ENCODE measurements at places on chromosomes 3 and 15. TPM values are rescaled to one million over a fixed set of nuclear protein-coding genes. Genes with fewer than 3 reads are reported as not detected.

- H3K36me3 ChIP-seq, result no peaks in the 10 kb centered on the region
- DNase-seq, result no peak
- H3K4me3 ChIP-seq, result no peak overlapping the region
These were observed 152.4 kb upstream of the MDFIC2 start for GRCh38 chr3:70464876-70465275.

- no peak for DNase-seq
- H3K36me3 ChIP-seq, result no peaks in the 10 kb centered on the region
- no peak overlapping the region for H3K4me3 ChIP-seq
These were observed 26.4 kb downstream of the LNP1 start for GRCh38 chr3:100427699-100428098.

- H3K27ac ChIP-seq, result no peak overlapping the region
- DNase-seq, result no peak
- no peak overlapping the region for H3K4me3 ChIP-seq
- H3K4me1 ChIP-seq, result no peaks in the 10 kb centered on the region
- H3K27me3 ChIP-seq, result peaks cover 2% of the 10 kb centered on the region
These were observed 36.5 kb downstream of the KLF15 start for GRCh38 chr3:126320517-126321293.

DNA sequence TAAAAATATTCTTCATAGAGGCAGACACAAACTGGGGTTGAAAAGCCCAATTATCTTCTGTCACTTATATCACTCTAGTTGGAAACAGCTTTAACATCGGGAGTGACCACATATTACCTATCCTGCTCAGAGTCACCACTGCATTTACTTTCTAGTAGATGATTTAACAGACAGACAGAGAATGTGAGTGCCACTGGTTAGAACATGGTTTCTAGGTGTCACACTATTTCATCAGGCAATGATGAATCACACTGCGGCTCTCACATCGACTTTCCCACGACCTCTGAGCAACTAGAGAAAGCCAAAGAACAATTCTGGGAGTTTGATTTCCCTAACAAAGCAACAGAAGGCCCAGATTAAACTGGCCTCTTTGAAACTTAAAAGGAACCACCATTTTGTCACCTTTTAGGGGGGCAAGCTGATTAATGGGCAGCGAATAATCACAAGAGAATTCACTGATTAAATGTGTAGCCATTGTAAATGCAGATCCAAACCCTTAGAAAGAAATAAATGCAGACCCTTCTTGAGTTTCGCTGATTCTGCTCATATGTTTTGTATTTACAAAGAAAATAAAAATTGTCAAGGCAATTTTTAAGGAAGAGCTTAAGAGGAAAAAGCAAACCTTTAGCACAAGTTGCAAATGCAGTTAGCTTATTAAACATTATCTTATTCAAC, 112.6 kb upstream of the KBTBD8 start:
- no peak for DNase-seq
- no peaks in the 10 kb centered on the region for H3K36me3 ChIP-seq
- H3K27ac ChIP-seq, result no peak overlapping the region
- peaks cover 4% of the 10 kb centered on the region for H3K27me3 ChIP-seq
- H3K4me3 ChIP-seq, result no peak overlapping the region

DNA sequence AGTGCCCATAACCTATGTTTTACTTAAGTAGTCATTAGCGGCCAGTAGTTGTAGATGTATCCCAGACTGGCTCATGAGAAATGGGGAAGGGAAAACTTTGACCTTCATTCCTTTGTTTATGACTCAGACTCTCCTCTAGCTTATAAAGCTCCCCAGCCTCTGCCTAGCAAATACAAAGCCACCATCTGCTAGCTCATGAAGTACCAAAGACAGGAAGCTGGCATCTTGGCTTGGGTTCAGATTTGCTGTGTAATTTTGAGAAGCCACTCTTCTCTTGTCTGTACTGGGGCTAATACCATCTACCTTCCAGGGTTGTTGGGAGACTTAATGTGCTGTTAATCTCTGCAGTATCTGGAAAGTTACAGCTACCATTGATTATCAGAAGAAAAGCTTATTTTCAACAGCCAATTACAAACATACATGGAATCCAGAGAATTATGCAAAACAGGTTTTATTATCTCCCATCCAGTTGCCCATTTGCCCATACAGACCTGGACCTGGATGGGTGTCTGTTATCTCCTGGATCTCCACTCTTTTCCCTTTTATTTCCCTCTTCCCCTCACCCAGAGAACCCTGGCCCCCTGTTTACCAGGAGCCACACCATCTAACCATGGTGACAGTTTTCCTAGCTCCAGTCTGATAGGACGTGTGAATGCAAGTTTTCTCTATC, 153.8 kb downstream of the SEMA6D start:
- no peak overlapping the region for H3K27ac ChIP-seq
- H3K27me3 ChIP-seq, result peaks cover 5% of the 10 kb centered on the region
- H3K4me3 ChIP-seq, result no peak overlapping the region

DNA sequence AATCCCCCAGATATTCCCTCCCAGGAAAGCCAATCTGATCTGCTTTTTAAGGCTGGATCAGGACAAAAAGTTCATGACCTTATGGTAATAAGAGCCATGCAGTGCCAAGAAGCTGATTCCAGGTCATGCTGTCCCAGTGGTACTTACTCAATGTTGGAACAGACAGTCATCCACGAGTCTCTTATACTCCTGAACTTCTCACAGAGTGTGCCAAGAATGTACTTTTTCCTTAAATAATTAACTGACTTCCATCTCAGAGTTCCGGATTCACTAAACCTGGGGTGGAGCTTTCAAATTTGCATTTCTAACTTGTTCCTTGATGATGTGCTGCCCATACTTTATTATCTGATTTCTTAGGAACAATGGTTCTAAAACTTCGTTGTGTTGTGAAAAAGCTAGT, 3.4 kb upstream of the P3H2 start:
- H3K36me3 ChIP-seq, result no peaks in the 10 kb centered on the region
- H3K4me1 ChIP-seq, result peaks cover 5% of the 10 kb centered on the region
- peaks cover 34% of the 10 kb centered on the region for H3K27me3 ChIP-seq
- H3K4me3 ChIP-seq, result no peak overlapping the region
- DNase-seq, result no peak

DNA sequence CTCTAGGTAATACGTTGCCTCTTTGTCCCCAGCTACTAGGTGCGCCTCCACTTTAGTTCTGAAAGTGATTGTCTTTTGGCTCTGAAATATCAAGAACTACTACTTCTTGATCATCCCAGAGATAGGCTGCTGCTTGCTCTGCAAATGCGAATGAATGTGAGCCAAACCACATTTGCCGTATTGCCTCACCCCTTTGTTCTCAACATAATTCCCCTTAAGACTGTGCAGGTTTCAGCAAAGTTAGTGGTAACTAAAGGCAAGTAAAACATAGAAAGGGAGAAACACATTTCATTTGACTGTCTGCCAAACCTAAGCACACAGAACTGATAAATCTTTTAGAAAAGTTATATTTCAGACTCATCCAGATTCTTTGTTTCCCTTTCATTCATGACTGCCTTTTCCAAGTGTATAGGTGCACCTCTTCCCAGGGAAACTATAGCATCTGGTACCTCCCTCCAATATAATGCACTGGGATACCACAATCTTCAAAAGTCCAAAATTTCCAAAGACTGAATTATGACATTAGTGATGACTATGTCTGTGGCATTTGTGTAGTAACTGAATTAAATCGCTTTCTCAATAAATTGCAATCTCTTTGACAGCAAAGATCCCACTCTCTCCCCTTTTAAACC, 720.6 kb upstream of the CBLB start:
- H3K27ac ChIP-seq, result no peak overlapping the region
- H3K4me1 ChIP-seq, result peaks cover 19% of the 10 kb centered on the region
- peaks cover 1% of the 10 kb centered on the region for H3K36me3 ChIP-seq
- peaks cover 2% of the 10 kb centered on the region for H3K27me3 ChIP-seq

DNA sequence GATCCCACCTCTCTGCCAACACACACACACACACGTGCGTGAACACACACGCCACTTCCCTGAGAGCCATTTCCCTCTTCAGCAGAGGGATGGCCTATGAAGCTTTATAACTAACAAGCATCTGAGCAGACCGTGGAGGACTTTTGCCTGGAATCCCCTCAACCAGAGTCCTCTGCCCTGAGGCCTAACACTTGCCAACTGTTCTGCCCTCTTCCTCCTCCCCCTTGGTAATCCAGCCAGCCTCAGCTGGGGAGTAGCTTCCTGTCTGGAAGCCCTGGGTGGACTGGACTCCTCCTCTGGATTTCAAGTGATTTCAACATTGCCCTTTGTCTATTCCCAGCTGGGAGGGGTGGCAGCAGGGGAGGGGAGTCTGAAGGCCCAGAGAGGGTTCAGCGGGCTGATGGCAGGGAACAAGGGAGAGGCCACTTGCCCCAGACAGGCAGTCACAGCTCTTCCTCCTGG, 68.4 kb upstream of the HACD2 start:
- no peak for DNase-seq
- H3K4me3 ChIP-seq, result no peak overlapping the region
- H3K4me1 ChIP-seq, result no peaks in the 10 kb centered on the region
- no peaks in the 10 kb centered on the region for H3K36me3 ChIP-seq
- H3K27ac ChIP-seq, result no peak overlapping the region

Gene TADA3
- 96.4 TPM for total RNA-seq

GRCh38 chr3:128500556-128500955, 7.6 kb upstream of the GATA2 start:
- H3K27me3 ChIP-seq, result peaks cover 23% of the 10 kb centered on the region
- no peaks in the 10 kb centered on the region for H3K36me3 ChIP-seq
- H3K4me3 ChIP-seq, result no peak overlapping the region

GRCh38 chr15:52636459-52636858, 42.7 kb downstream of the ATOSA start:
- H3K4me1 ChIP-seq, result peaks cover 9% of the 10 kb centered on the region
- no peak overlapping the region for H3K4me3 ChIP-seq
- H3K27ac ChIP-seq, result no peak overlapping the region

Gene GATA2
- total RNA-seq, result 0.07 TPM

DNA sequence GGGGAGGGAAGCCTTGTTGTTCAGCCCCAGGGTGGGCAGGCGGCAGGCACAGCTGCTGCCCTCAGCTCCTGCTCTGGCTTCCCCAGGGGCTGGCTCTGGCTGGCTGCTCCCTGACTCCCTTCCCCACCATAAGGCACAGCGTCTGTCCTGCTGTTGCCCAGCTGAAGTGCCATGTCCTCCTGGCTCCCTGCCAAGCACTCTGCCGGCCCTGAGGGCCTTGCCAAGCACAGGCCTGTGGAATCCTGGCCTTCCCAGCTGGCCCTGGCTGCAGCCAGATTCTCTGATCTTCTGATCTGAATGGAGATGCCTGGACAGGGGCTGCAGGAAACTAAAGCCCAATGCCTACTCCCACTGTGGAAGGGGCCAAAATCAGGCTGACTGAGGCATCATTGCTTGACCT, 1.1 kb downstream of the IQCF6 start:
- H3K4me1 ChIP-seq, result no peaks in the 10 kb centered on the region
- no peak overlapping the region for H3K4me3 ChIP-seq
- peaks cover 11% of the 10 kb centered on the region for H3K27me3 ChIP-seq
- H3K36me3 ChIP-seq, result no peaks in the 10 kb centered on the region

GRCh38 chr3:97880267-97880666, 58.5 kb downstream of the CRYBG3 start:
- peaks cover 14% of the 10 kb centered on the region for H3K4me1 ChIP-seq
- H3K36me3 ChIP-seq, result no peaks in the 10 kb centered on the region
- no peak overlapping the region for H3K4me3 ChIP-seq
- DNase-seq, result no peak
- no peak overlapping the region for H3K27ac ChIP-seq
- H3K27me3 ChIP-seq, result no peaks in the 10 kb centered on the region

DNA sequence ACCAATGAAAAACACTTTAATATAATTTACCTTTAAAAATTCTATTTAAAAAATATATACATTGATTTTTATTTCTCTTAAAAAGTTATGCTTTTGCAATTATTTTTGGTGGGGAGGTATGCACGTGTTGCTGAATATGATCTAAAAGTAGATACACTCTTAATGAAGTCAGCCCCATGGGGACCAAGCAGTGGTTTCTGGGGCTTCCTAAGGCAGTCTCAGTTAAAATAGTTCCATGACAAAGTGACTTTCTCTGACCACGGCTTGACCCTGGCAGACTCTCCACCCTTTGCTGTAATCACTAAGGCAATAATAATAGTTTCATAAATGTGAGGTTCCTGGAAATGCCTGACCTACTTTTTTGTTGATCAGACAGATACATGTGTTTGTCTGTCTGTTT, 50.4 kb downstream of the CCR4 start:
- no peak for DNase-seq
- no peak overlapping the region for H3K27ac ChIP-seq
- peaks cover 60% of the 10 kb centered on the region for H3K36me3 ChIP-seq
- peaks cover 72% of the 10 kb centered on the region for H3K4me1 ChIP-seq
- H3K27me3 ChIP-seq, result no peaks in the 10 kb centered on the region

GRCh38 chr3:99250821-99251355, 349.4 kb upstream of the DCBLD2 start:
- H3K36me3 ChIP-seq, result no peaks in the 10 kb centered on the region
- no peaks in the 10 kb centered on the region for H3K4me1 ChIP-seq
- H3K27ac ChIP-seq, result no peak overlapping the region
- H3K27me3 ChIP-seq, result no peaks in the 10 kb centered on the region
- no peak for DNase-seq
- H3K4me3 ChIP-seq, result no peak overlapping the region

- H3K27ac ChIP-seq, result no peak overlapping the region
- H3K36me3 ChIP-seq, result no peaks in the 10 kb centered on the region
- H3K4me1 ChIP-seq, result no peaks in the 10 kb centered on the region
- no peak for DNase-seq
These were observed 7.4 kb upstream of the CAMP start for GRCh38 chr3:48215876-48216275.

DNA sequence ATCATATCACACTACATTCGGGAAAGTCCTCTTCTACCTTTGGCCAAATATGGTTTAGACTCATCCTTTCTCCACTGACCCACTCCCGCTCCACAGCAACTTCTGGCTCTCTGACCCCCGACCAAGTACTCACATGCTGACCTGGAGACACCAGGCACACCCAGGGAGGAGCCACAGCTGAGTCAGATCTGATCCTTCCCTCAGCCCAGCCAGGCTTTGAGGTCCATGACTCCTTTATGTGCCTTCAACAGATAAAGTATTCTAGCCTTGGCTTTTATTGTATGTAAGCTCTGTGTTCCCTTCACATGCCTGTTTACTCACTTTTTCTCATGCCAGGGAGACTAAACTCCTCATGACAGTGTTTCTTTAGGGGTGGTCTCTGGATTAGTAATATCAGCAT, 166.9 kb upstream of the UMPS start:
- no peak overlapping the region for H3K4me3 ChIP-seq
- no peak overlapping the region for H3K27ac ChIP-seq
- H3K36me3 ChIP-seq, result no peaks in the 10 kb centered on the region
- no peaks in the 10 kb centered on the region for H3K4me1 ChIP-seq
- no peak for DNase-seq

Gene CELF6
- total RNA-seq, result 0.40 TPM

- no peak for DNase-seq
- H3K4me3 ChIP-seq, result no peak overlapping the region
- H3K27me3 ChIP-seq, result peaks cover 22% of the 10 kb centered on the region
- H3K36me3 ChIP-seq, result no peaks in the 10 kb centered on the region
These were observed 123.2 kb downstream of the PLD1 start for GRCh38 chr3:171687064-171687463.

Gene PLIN1
- 0.41 TPM for total RNA-seq

Gene MINAR1
- 0.51 TPM for total RNA-seq
